ENCODE measurements at places on chromosomes 11 and 22.
A peak's percentile ranks its signal among the peaks of the same experiment; 100 is the strongest.

DNA sequence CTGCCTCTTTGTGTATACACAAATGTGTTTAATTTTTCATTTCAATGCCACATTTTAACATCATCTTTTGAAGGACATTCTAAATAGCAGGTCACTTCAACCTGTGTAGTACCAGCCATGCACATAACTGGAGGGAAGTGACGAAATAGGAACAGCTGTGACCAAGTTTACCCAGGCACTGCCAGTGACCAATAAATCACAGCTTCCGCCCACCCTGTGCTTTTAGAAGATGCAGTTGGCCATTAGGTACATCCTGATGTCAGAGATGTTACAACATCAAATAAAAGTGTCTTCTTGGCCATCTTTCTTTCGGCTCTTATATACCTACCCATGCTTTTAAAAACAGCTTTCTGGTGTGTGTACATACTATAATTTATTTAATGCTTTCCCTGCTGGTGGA is 7.8 kb downstream of the LDLRAD3 start:
- DNase-seq: no peak

GRCh38 chr11:11263238-11264005 is 89.6 kb downstream of the CSNK2A3 start:
- DNase-seq: no peak

DNA sequence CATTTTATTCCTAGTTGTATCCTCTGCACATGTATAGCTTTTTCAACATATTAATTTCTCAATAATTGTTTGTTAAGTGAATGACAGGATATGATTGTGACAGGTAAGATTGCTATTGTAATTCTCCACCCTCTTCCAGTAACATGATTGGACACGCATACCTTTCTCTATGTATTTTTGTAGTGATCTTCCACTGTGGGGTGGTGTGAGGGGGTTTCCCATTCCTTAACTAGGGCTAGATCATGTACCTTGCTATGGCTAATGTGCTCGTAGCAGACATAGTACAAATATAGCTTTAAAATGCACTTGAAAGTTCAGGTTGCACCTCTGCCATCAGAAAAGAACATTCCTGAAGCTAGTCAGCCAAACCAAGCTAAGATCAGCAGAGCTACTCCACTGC is 2392.8 kb upstream of the RAG2 start:
- no peak for DNase-seq

DNA sequence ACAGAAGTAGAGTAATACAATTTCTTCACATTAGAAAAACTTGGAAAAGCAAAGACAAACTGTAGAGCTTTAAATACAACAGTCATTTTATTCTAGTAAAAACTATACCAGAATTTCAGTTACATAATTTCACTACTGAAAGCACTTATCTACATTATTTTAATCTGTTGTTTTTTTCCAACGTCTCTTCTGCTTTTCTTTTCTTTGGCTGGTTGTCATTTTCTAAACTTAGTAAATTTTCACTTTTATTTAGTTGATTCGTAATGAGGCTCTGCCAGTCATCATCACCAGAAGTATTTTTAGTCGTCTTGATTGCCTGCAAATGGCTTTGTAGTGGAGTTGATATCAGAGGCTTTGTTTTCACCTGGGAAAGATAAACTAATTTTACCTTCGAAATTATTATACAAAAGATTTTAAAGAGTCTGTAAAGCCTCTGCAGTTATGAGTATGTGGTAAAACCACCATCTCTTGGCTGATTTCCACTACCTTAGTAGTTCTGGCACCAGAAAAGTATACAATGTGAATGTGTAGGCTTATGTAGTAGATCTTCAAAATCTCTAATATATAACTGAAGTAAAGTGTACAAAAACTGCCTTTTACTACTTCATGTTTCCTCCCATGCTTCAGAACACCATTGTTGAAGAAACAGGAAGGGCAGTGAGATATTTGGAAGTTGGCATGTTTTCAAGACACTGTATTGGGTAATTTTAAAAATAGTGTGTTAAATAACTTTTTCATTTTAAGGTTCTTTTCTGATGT is 19.2 kb downstream of the EIF3M start:
- DNase-seq: no peak

GRCh38 chr11:60566776-60567175 is 51.6 kb downstream of the MS4A13 start:
- no peak for DNase-seq

GRCh38 chr22:23446796-23447350 is 133.2 kb downstream of the IGLL1 start:
- no peak for DNase-seq

DNA sequence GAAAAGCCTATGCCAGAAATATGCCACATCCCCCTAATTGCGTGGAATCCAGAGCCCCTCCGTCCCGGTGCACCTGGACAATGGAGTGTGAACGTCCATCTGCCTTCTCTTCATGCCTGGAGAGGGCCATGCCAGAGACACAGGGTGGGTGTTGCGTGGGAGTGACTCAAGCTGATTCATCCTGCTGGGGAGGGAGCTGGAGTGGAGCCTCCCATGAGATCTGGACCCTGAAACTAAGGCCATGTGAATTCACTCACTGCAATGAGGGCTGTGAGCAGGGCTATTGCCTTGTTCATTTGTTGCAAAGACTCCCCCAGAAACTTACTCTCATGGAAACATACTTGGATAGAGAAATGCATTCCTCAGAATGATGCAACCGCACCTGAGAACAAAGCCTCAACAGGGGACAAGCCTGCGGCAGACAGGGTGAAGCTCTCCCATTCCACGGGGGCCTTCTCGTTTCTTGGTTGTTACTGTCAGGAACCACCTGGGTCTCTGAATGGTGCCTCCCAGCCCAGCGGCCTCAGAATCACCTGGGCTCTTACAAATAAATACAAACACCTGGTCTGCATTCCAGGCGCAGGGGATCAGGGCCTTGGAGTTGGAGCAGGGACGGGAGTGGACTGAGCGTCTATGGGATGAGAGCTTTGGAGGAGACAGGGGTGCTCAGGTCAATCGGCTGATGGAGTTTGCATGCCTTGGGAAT is 1031.2 kb downstream of the BRD1 start:
- no peak for DNase-seq

DNA sequence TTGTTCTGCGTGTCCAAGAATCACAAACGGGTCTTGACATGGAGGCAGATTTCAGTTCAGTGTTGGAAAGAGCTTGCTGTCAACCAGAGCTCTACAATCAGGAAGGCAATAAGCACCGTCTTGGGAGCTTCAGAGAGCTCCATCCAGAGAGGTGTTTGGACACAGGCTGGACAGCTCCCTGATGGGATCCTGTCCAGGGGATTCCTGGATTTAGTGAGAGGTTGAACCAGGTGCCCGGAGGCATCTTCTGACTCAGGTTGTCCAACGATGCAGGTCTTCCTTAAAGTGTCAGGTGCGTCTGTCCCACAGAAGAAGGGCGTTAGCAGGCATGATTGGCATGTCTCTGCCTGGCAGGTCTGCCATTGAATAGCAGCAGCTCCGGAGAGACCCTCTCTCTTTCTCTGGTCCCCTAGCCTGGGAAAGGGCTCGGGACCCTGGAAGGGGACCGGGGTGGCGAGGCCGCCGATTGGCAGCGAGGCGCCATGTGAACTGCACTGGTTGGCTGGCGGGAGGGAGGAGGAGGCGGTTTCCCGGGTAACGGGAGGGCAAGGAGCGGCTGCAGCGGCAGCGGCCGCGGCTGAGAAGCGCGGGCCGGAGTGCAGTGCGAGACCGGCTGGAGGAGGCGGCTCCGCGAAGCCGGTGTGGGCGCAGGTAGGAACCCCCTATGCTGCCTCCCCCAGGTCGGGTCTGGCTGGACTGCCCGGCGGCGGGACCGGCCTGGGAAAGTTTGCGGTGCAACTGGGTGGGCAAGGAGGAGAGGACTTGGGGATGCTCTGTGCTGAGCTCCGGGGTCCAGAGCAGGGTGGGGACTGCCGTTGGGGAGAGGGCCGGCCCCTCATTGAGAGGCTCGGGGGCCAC is 104.1 kb upstream of the E2F8 start:
- DNase-seq: no peak

DNA sequence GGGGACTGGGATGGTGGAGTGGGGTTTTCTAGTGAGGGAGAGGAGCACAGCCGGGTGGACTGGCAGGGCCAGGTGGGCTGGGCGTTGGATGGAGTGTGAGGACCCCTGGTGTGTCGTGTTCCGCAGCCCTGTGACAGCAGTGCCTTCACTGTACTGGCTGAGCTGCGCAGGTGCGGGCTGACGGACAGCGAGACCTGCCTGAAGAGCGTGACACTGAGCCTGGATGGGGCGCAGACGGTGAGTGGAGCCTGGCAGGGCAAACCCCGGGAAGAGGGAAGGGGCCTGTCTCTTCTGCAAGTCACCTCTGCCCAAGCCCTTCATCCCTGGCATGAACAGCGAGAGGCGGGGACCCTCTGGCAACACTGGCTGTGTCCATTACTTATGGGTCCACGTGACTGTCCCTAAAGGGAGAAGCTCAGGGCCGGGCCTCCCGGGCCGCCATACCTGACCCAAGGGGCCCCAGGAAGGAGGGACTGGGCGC is 10.0 kb downstream of the MUC5AC start:
- DNase-seq: no peak

DNA sequence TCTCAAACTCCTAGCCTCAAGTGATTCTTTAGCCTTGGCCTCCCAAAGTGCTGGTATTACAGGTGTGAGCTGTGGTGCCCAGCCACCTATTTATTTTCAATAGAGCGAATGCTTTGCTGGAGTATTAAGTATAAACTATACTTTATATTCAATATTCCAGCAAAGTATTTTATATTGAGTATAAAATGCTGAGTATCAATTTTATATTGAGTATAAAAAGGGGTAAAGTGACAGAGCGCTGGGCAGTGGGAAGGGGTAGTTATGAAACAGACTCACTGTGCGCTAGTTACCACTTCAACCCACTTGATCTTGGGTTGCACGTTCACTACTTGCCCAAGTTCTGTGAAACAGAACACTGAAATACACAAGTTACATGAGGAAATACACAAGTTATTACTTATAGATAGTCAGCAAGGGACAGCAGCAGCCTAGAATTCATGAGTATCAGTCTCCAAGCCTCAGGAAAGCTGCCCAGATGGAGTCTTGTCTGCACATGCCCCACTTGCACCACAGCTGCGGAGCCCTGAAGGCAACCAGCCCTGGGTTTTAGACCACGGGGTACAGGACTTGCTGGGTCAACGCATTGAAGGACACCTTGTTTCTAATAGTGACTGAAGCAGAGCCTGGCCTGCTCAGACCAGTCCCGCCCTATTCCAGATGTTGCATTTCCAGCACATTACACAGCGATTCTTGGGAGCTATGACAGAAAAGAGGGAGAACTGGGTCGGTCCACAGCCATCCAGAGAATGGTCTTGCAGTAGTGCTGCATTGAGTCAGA is 51.6 kb upstream of the SYT13 start:
- no peak for DNase-seq

- no peak for DNase-seq
Measured at GRCh38 chr22:50117168-50117762, 27.5 kb downstream of the MOV10L1 start.

DNA sequence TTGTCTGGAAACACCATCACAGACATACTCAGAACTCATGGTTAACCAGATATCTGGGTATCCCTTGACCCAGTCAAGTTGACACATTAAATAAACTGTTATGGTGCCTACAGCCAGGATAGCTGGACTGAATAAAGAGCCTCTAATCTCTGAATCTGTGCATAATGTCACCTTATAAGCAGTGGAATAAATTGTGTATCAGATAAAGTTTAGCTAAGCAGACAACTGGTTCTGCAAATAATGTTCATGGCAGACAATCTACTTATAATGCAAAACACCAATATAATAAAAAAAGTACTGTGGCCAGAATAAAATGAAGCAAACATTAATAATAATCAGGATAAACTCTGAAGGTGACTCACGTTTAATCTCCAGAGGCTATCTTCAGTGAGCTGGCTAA is 628.5 kb upstream of the FAT3 start:
- DNase-seq: no peak

- DNase-seq: no peak
Measured at GRCh38 chr22:37126882-37127281, 17.4 kb upstream of the TMPRSS6 start.

GRCh38 chr22:46064228-46064965 is 85.9 kb upstream of the PPARA start:
- DNase-seq: no peak

DNA sequence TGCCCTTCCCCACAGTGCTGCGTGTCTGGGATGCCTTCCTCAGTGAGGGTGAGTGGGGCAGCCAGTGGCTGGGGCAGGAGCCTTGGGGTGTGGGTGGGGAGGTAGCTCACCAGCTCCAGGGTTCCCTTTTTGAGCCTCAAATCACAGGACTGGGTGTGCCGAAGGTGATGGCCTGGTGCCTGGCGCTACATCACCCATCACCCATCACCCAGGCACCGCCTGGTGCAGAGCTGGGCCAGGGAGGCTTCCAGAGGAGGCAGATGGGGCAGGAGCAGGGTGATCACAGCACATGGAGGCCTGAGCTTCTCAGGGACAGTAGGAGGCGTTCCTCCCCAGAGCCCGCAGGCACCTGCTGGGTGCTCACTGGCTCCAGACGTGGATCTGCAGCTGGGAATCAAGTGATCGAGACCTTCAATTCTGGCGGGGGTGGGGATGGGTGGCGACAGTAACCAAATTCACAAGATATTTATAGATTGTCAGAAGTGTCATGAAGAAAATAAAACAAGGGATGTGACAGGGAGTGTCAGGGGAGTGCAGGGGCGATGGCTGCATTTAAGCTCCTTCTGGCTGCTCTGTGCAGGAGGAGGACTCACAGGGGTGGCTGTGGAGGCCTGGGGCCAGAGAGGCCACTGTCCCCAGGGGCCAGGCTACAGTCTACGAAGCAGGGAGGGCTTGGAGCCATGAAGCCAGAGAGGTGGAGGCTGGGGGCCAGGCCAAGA is 3.2 kb downstream of the TBC1D10C start:
- DNase-seq: peak; percentile 42

DNA sequence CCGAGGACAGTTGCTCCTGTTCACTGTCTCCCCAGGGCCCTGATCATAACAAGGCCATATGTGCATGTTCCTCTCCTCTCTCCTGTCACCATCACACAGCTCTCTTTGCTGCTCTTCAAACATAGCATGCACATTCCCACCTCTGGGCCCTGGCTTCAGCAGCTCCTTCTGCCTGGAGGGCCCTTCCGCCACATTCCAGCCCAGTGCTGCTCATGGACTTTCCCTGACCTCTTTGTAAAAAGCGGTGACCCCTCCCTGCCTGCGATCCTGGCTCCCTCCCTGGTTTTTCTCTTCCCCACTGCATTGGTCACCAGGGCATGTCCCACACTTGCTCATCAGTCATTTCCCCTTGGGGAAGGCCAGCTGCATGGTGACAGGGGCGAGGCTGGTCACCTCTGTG is 98.2 kb downstream of the MYO18B start:
- no peak for DNase-seq

GRCh38 chr11:69211920-69212797 is 56.4 kb downstream of the SMIM38 start:
- DNase-seq: no peak

DNA sequence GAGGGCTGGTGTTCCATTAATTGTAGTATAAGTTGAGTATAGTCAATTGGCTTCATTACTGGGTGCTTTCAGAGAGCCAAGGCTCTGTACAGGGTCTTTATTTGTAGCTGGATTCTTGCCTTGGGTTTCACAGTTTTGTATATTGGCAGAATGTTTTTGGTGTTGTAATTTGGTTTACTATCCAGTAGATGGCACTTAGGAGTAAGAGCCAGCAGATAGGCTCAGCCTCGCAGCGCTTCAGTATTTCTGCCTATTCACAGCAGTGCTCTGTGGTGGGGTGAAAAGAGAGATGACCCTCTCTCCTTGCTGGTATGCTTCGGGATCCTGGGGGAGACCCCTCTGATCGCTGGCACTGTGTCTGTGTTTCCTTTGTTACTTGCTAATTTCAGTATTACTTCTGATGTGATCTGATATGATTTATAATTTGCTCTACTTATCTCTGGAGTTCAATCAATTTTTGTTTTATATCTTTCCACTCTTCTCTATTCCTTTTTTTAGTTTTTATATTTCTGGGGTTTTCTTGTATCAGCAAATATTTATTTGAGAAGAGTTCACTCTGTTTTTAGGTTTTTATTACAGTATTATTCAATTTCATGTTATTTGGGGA is 52.2 kb downstream of the ANO5 start:
- no peak for DNase-seq

Measured in T-helper 2 cell (primary cell).